IMR-90 (cell line): ENCODE measurements at places on chromosomes 7 and 10. TPM values are rescaled to one million over a fixed set of nuclear protein-coding genes. Genes with fewer than 3 reads are reported as not detected.

DNA sequence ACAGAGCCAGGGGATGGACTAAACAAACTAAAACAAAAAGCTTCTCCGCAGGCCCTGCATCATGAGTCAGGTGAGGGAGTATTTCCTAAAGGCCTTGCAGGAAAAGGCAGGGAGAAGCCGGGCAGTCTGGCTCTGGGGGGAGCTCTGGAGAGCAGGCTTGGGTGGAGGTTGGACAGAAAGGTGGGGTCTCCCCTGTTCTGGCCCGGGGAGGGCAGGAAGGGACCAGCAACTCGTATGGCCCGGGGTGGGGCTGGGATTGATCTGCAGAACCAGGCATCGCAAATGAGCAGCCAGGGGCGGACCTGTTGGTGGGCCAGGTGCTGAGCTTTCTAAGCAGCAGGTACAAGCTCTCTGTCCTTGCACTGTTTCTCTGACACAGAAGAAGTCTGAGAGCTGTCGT, 235.2 kb downstream of the TCERG1L start:
- no peak for DNase-seq

- peak; percentile 60 for DNase-seq
Observed at GRCh38 chr7:38506756-38507155, 124.4 kb downstream of the AMPH start.

FXYD4 gene
- not detected in 2 replicates for total RNA-seq

MMD2 gene
- total RNA-seq = not detected in 2 replicates
